ENCODE measurements at places on chromosomes 7 and 10.

DNA sequence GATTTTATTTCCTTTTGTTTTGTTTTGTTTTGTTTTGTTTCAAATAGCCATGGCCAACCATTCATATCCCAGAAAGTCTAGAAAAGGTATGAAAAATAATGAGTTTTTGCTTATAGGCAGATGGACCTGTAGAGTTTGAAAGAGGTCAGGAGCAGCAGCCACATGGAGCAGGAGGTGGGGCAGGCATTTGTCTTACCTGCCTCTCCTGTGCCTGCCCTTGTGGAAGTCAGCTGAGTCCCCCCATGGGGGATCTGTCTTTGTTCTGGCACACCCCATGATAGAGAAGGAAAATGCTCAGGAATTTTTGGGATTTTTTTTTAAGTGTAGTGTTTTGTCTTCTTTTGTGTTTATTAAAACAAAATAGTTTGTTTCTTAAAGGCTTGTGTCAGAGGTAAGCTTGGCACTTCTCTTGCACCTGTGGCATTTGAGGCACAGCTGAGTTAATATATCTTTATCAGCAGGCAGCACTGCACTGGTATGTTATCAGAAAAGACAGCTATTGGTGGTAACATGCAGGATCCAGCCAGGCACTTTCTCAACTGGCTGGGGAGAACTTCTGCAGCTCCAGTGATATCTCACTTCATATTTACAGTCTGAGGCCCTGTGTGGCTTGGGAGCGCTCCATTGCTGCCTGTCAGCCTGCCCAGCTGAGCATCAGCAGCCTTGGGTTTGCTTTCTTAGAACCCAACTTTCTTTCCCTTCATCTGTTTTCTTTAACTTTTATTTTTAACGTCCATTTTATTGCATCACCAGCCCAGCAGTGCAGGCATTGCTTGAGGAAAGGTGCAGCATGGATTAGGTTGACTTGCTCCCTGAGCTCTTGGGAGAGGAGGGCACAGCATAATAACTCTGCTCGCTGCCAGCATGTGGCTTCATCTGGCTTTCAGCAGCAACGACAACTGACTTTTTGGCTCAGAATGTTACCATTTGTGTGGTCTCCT is 44.4 kb downstream of the LRRC4 start:
- DNase-seq = no peak

DNA sequence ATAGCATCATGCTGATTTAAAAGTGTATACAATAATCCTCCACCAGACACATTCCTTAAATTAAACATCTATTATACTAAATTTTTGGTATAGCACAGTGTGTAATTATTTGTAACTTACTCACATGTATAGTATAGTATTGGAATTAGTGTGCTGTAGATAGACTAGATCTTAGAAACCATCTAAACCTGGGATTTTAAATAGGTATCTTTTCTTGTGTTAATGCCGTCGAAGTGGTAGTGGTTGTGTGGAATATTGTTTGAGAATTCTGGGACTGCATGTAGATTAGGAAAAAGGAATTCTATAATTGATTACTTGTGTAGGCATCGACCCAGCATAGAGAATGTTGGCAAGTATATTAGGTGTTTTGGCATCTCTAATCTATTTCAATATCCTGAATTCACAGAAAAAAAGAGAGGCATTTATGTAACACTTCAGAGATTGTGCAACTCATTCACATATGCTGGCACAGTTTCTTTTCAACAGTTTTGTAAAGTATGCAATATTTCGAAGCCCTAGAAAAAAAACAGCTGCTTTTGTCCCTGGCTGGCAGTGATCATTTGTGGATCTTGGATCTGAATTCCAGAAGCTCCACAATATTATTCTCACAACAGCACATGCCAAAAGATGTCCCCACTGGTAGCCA is 145.5 kb upstream of the AGR3 start:
- DNase-seq = no peak

- DNase-seq = no peak
These were observed 32.8 kb downstream of the TMEM60 start for GRCh38 chr7:77765481-77765880.

DNA sequence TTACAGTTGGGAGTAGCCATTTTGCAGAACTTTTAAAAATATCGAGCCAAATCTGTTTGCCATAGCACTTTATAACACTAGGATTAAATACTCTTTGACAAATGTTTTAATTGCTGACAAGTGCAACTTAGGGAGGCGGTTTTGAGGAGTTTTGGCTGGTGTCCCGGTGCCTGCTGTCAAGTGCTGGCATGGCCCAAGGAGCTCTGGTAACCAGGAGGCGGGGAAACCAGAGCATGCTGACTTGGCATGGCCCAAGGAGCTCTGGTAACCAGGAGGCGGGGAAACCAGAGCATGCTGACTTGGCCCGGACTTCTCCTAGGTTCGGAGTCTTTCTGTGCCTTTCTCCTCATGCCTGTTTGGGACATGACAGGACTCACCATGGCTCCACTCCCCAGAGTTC is 30.8 kb upstream of the ZNF32 start:
- no peak for DNase-seq

DNA sequence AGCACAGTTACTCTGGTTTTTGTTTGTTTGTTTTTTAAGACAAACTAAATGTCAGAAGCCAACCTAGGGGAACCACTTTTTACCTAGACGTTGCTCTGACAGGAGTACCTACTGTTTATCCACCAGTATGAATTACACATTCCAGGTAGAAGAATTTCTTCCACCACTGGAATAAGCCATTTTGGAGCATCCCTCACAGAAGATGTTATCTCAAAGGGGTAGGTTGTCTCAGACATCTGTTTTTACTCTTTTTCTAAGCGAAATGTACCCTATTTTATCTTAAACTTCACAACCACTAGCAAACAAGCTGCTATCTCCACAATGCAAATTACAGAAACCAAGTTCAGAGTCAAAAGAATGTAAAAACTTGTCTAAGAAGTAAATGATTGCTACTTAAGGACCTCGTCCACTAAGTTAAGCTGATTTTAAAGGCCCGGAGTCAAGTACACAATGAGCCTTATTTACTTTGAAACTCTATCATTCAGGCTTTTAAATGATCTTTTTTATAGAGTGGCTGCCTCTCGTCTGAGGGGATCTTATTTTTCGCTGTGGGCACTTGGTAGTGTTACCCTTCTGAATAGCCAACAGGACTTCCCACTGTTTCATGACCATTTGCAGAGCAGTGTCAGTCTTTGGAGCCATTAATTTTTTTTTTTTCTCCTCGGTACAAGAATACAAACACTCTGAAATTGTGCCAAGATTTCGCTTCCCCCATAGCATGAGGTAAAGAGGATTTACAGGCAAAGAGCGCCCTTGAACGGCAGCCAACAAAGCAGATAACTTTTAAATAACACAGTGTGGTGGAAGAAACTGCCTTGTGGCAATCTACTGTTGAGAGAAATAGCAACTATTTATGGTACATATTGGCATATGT is 15.7 kb upstream of the ARMC3 start:
- peak; percentile 58 for DNase-seq

DNA sequence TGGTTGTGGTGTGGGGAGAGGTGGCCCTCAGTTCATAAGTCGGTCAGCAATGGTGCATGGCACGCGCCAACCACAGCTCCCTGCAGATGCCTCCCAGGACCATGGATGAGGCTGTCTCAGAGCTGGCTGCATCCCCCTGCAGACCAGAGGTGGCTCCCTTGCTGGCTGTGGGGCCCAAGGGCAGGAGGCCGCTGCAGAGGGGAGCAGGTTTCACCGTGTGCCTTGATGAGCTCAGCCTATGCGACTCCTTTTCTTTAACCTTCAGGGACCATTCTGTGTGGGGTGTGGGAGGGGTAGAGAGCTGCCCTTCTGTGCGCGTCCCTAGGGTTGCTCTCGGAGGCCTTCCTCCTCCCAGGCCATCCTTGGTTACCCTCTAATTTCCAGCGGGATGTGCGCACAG is 152.4 kb downstream of the ACTR3B start:
- no peak for DNase-seq

- no peak for DNase-seq
These were observed 90.6 kb downstream of the USP6NL start for GRCh38 chr10:11520892-11521291.

- no peak for DNase-seq
These were observed 667.3 kb downstream of the PHTF2 start for GRCh38 chr7:78465894-78466293.

DNA sequence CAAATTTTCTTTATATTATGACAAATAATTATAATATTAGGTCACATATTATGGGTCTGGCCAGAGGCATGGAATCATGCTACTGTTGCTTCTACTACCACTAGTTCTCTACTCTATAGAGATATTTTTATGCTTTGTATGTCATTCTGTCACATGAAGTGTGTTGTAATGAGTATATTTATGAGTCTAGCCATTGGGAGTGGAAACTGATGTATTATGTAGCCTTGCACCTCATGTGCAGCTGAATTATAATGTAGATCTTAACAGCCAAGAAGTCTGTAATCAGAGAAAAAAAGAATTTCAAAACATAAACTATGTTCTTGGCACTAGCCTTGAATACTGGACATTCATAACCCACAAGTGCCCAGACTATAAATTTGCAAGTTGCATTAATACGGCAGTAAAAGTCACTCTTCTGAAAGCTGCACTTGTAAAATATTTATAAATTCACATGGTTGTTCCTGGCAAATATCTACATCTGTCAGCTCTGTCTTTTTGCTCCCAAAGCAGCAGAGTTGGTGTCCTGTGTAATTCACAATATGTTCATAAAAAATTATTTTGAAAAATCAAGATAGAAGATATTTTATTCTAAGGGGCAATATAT is 48.6 kb upstream of the SKAP2 start:
- DNase-seq = no peak

DNA sequence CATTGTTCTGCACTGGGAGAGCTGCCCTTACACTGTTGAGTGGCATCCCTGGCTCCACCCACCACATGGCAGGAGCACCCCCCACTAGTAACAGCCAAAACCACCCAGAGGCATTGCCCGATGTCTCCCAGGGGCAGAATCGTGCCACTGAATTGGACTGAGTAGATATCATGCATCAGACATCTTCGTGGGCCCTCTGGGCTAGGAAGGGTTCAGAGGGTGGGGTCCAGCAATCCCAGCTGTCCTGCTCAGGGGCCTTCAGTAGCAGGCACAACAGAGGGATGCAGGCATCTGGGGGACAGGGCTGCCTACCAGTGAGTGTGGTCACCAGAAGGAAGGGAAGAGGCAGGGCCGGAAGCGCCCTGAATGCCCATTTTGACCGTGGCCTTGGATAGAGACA is 119.7 kb upstream of the PPP2R2D start:
- DNase-seq = no peak

- peak; percentile 79 for DNase-seq
These were observed 513.0 kb downstream of the INHBA start for GRCh38 chr7:41189866-41190265.

- no peak for DNase-seq
These were observed 19.9 kb upstream of the INSYN2A start for GRCh38 chr10:127216274-127216673.

DNA sequence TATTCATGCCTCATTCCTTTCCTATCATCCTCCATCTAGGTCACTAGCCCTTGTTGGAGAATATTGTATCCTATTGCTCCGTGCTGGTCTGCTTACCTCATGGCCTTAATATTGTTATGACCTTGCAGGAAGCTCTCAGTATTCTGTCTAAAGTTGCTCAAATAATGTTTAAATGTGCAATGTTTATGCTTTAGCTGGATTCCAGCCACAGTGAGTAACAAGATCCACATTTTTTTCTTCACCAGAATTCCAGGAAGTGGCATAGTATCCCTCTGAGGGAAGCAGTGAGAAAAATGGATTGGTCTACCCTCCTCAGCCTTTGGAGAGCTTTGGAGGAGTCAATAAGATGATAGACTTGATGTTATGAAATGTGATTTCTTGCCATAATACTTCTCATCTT is 402.6 kb downstream of the NRG3 start:
- DNase-seq = peak; percentile 38

- DNase-seq = no peak
These were observed 8.4 kb downstream of the BAMBI start for GRCh38 chr10:28685717-28686116.

- DNase-seq = no peak
These were observed 43.9 kb downstream of the FOXK1 start for GRCh38 chr7:4725850-4726450.

GRCh38 chr10:119755446-119755845 is 29.6 kb downstream of the INPP5F start:
- DNase-seq = peak; percentile 58

DNA sequence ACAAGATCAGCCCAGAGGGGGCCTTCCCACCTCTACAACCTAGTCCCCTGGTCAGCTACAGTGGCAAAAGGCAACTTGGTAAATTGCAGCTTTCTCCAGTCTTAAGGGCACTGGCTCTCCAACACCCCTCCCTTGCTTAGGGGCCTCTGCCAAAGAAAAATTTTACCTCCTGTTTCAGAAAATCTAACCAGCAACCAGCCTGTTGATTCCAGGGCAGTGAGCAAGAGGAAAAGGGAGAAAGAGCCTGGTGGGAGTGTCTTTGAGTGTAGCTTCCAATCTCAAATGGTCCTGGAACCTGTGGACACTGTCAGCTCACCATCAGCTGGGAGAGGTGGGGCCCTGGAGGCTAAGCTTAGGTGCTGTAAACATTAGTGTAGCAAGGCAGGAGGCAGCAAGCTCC is 22.9 kb downstream of the ACTR1A start:
- DNase-seq = no peak

- DNase-seq = no peak
These were observed 4.2 kb downstream of the HTRA1 start for GRCh38 chr10:122465401-122466040.

DNA sequence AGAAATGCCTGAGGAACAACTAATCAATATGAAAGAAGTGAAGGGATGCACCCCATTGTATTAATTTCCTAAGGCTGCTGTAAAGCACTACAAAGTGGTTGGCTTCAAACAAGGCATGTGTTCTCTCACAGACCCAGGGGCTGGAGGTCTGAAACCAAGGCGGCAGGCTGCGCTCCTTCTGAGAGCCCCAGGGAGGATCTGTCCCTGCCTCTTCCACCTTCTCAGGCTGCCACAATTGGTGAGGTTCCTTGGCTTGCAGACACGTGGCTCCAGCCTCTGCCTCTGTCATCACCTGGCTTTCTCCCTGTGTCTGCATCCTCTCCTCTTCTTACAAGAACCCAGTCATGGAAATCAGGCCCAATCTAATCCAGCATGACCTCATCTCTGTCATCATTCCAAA is 110.1 kb downstream of the TNS3 start:
- DNase-seq = no peak

Data from fibroblast of skin of abdomen (primary cell).